ENCODE measurements at places on chromosomes 12 and 14. TPM values are rescaled to one million over a fixed set of nuclear protein-coding genes. Genes with fewer than 3 reads are reported as not detected.

GRCh38 chr14:57171363-57171762 is 97.3 kb downstream of the EXOC5 start:
- no peak for DNase-seq

DNA sequence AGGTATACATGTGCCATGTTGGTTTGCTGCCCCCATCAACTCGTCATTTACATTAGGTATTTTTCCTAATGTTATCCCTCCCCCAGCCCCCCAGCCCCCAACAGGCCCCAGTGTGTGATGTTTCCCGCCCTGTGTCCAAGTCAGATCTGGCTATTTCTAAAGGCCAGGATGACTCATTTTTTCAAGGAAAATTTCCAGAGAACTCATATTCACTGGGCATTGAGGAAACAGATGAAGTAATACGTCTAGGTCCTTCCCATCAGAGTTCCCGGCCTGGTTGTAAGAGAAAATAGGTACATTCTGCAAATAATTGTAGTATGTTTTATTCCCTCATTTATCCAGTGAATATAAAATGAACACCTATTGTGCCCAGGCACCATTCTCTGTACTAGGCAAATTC is 345.2 kb downstream of the BCL11B start:
- DNase-seq, result no peak

- no peak for DNase-seq
These were observed 7.3 kb downstream of the GPR68 start for GRCh38 chr14:91237219-91237618.

DNA sequence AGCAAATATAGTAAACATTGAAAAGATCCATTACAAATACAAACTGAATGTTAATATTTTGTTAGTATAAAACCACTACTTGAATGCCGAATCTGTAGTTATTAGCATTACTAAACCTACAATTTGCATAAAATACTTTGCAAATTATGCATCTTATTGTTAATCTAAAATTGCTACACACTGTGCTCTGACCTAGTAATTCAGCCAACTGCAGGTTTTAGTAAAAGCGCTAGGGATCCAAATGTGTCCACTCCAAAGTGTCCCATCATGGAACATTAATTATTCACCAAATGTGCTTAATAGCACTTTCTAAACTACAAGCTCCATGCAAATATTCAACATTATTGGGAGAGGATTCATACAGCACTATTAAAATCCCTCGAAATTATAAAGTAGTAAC is 14.3 kb downstream of the HECTD4 start:
- DNase-seq, result no peak

GRCh38 chr12:22474970-22475720 is 69.2 kb downstream of the C2CD5 start:
- no peak for DNase-seq

DNA sequence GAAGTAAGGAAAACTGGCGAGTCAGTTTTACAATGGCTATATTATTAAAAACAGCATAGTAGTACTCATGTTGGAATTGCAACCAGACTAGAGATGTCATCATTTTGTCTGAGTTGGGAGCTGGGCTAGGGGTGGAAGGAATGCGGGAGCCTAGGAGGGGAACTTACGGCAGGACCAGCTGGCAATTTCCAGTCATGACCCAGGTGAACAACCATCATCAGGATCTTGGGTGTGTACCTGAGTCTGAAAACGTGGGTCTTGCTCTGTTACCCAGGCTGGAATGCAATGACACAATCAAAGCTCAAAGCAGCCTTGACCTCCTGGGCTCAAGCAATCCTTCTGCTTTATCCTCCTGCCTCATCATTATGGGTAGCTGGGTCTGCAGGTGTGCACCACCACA is 50.9 kb downstream of the ALG10B start:
- DNase-seq, result no peak

GRCh38 chr14:104337351-104337750 is 199.0 kb downstream of the KIF26A start:
- DNase-seq, result no peak

DNA sequence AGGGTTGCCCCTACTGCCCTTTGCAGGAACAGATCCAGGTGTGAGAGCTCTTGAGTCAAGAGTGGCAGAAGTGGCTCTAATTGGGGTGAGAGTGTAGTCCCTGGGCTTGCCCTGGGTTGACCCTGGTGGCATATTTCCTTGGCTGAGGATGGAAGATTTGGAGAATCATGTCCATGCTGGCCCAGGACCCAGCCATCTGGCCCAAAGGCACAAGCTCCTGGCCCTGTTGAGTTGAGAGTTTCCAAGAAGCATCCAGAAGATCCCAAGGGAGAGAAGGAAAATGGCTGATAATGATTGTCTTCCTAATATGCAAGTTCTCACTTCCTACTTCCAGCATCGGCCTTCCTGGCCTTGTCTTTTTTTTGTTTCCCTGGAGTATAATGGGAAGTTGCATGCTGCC is 55.5 kb upstream of the SRSF5 start:
- DNase-seq, result no peak

CLEC14A gene
- total RNA-seq, result 0.58 TPM

IGF1 gene
- total RNA-seq, result under 0.01 TPM

LYSET gene
- total RNA-seq, result 14.1 TPM

ENDOU gene
- not detected for total RNA-seq
